Neuronal stem cell (in vitro differentiated cells): ENCODE measurements at places on chromosomes 5 and 9.
A peak's percentile ranks its signal among the peaks of the same experiment; 100 is the strongest.

GRCh38 chr9:72858089-72858912, 94.6 kb downstream of the ALDH1A1 start:
- no peak for DNase-seq

- no peak for DNase-seq
Measured at GRCh38 chr9:137077010-137077747, at the start of gene UAP1L1. Gene UAP1L1, plus strand, starts transcription at chr9:137077517. Its CDS starts 16 bp downstream, at chr9:137077533.

GRCh38 chr5:122415030-122415800, 103.2 kb downstream of the SNCAIP start:
- peak; percentile 53 for DNase-seq

GRCh38 chr5:175809531-175810121, 61.8 kb upstream of the CPLX2 start:
- no peak for DNase-seq

GRCh38 chr5:110049816-110050215, 360.1 kb downstream of the MAN2A1 start:
- no peak for DNase-seq

DNA sequence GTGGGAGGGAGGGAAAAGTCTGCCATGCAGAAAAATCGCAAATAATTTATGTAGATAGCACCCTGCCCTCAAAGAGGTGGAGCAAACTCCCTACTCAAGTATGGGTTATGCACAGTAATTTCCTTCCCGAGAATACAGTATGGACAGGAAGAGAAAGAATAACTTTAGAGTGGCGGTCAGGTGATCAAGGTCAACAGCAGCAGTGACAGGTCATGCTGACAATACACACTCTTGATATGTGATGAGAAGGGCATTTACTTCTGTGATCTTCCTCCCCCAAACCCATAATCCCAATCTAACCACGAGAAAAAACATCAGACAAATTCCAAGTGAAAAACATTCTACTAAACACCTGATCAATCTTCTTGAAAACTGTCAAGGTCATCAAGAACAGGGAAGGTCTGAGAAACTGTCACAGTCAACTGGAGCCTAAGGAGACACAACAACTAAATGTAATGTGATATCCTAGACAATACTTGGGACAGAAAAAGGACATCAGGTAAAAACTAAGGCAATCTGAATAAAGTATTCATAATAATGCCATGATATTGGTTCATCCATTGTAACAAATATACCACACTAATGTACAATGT, 11.7 kb downstream of the BICD2 start:
- DNase-seq: no peak

GRCh38 chr5:90921418-90921973, 362.9 kb downstream of the ADGRV1 start:
- DNase-seq: no peak

DNA sequence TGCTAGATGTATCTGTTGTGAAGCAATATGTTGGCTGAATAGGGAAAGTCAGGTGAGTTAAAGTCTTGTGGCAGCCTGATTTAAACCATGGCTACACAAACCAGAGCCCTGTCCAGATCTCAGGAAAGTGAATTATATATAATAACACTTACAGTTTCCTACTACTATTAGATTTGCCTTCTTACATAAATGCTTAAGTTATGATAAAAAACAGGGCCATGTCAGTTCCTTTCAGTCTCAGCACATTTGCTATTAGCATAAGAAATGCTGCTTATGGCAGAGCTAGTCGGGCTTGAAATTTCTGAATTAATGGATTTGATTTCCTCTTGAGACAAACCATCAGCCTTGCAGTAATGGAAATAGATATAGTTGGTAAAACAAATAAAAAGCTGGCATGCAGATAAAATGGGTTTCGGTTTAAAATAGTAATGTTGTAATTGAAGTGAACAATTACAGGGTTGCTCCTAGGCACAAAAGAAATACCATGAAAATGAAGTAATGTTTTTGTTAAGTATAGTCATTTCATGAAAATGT, 664.2 kb upstream of the ZNF608 start:
- DNase-seq: no peak

- DNase-seq: no peak
Measured at GRCh38 chr5:88396751-88397281, 128.2 kb upstream of the TMEM161B start.

GRCh38 chr5:38556599-38557307, at the start of gene LIFR:
Gene LIFR, minus strand, starts transcription at chr5:38556646. Its CDS starts 25,999 bp downstream, at chr5:38530647.
- DNase-seq: peak; percentile 85

DNA sequence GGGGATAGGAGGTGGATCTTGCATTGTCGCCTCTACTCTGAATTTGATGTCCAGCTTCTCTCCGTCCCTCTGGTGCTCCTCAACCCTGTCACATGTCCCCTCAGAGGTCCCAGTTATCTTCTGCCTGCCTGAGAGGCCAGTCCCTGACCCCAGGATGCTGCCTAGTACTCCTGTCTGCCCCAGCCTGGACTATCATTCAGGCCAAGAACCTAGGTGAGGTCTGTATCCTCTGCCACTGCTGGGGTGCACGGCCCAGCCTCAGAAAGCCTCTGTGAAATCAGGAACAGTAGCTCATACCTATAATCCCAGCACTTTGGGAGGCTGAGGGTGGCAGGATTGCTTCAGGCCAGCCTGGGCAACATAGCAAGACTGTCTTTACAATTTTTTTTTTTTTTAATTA, 8.6 kb downstream of the SPINK4 start:
- no peak for DNase-seq

GRCh38 chr9:87714819-87715218, 11.1 kb upstream of the CTSL start:
- DNase-seq: no peak

DNA sequence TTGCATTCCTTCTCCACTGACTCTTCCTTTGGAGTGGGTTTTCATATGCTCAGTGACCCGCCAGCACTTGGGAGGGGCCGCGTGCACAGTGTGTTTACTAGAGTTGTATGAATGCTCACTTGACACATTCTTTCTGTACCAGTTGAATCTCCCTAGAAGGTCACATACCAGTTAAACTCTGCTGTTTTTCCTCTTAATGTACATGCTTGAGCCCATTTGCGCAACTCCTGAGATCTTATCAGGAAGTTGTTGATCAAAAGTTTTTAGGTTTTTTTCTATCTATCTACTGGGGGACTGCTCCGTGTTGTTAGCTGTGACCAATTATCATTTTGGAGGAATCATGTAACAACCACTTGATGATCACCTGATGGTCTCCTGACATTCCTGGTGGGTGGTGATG, 392.7 kb downstream of the CDH9 start:
- no peak for DNase-seq

- DNase-seq: no peak
Measured at GRCh38 chr5:152813526-152813925, 408.4 kb upstream of the NMUR2 start.

DNA sequence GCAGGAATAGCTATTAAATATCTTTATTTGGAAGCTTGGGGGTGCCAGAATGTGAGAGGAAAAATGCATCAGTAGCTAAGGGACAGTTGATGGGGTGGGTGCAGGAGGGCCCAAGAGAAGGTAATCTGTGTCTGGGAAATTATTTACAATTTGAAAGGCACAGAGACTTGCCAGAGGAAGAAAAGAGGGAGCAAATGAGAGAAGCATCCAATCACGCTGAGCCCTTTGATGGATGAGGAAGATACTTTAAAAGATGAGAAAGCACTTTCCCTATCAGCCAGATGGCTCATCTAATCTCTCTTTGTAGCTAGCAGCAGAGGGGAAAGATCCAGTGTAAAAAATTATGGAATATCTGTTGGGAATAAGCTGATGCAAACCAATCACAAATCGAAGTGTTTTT, 57.0 kb upstream of the ABCA1 start:
- DNase-seq: no peak

GRCh38 chr9:81844131-81844567, 84.1 kb upstream of the SPATA31D4 start:
- no peak for DNase-seq

- DNase-seq: no peak
Measured at GRCh38 chr5:54090495-54091120, 219.8 kb downstream of the ARL15 start.

DNA sequence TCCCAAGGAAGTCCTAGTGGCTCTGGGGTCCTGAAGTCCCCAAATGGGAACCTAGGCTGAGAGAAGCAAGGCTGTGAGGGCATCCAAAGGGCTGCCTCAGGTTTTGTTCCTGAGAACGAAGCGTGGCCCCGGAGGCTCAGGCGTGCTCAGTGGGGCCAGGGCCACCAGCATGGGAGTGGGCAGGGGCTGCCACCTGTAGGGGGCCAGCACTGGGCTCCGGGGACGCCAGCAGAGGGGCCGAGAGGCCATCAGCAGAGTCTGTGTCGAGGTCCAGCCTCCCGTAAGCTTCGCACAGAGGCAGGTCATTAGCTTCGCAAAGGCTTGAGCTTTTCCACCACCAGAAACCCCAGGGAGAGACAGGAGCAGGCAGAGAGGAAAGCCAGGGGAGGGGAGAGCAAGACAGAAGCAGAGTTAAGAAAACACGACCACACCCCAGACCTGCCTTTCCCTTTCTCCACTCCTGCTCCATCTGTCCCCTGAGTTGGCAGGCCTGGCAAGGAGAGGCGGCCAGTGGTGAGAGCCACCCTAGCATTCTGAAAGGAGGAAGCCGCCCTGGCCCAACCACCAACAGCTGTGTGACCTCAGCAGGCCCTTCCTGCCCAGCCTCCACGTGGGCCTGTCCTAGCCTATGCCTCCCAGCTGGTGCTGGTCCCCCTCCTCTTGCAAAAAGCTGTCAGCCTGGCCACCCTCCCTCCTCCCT, 5.5 kb upstream of the SURF6 start:
- no peak for DNase-seq

- no peak for DNase-seq
Measured at GRCh38 chr5:980966-981365, 27.6 kb upstream of the NKD2 start.

DNA sequence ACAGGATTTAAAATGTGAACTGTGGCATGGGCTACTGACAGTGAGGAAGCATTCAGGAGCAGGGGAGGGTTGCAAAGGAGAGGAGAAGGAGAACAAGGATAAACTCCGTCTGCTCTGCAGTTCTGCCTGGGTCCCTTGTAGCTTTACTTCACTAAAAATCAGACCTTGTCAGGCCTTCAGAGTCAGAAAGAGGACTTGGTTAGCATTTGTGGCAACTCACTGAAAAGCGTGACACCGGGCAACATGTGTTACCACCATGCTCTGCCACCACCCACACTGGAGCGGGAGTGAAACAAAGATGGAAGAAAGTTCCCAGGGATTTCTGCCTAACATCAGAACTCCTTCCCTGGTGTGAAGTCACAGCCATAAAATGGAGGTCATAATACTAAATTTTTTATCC, 19.3 kb downstream of the FYB1 start:
- no peak for DNase-seq

GRCh38 chr9:99021512-99021911, 77.8 kb downstream of the COL15A1 start:
- DNase-seq: no peak

DNA sequence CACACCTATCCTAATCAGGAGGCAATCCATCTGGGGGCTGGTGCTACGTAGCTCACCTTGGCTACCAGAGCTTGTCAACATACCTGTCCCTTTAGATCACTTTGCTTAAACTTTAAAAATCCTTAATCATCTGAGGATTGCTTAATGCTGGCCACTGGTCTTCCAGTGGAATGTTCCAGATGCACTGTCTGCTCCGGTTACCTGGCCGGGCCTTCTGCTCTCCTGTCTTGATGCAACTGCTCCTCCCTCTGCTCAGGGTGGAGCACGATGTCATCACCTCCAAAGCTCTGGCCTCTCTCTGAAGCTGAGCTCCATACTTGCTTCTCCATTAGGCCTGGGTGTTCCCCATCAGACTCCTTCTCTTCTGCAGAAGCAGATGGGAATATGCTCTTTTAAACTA, 106.5 kb upstream of the OTULINL start:
- DNase-seq: no peak

GRCh38 chr9:128102861-128103588, 24.5 kb downstream of the PTGES2 start:
- no peak for DNase-seq

GRCh38 chr9:86285261-86285660, 2.9 kb upstream of the ISCA1 start:
- DNase-seq: no peak

DNA sequence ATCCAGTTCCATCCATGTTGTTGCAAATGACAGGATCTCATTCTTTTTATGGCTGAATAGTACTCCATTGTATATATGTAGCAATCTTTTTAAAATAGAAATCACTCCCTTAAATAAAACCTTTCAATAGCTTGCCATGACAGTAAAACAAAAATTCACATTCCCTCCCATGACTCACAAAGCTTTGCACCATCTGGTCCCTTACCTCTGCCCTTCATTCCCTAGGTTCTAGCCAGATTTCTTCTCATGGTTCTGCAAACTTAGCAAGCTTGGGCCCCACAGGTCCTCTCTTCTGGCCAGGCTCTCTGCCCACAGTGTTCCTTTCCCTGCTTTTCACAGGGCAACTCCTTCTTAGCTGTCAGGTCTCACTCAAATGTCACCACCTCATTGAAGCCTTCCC, 4.3 kb upstream of the SPOCK1 start:
- no peak for DNase-seq

GRCh38 chr5:172492097-172492840, 37.9 kb upstream of the SH3PXD2B start:
- DNase-seq: no peak

DNA sequence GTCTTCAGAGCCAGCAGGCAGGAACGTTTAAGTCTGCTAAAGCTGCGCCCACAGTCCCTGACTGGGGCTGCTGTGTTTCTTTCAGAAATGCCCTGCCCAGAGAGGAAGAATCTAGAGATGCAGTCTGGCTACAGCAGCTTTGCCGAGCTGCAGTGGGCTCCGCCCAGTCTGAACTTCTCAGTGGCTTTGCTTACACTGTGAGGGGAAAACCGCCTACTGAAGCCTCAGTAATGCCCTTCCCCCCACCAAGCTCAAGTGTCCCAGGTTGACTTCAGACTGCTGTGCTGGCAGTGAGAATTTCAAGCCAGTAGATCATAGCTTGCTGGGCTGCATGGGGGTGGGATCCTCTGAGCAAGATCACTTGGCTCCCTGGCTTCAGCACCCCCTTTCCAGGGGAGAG, 78.4 kb downstream of the SREK1 start:
- DNase-seq: no peak

DNA sequence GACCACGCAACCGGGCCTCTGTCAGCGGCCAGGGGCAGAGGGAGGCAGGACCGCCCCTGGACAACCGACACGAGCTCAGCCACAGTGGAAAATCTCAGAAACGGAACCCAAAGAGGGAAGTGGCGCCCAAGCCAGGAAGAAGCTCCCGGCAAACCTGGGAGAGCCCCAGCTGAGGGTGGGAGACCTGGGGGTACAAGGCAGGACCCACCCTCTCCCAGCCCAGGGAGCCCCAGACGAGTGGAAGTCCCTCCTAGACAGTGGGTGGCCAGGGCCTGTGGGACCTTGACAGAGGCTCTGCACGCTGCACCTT, 3.0 kb downstream of the SLC12A7 start:
- no peak for DNase-seq

GRCh38 chr5:172207511-172207910, 13.5 kb downstream of the EFCAB9 start:
- no peak for DNase-seq

- no peak for DNase-seq
Measured at GRCh38 chr9:108634672-108635462, 220.9 kb downstream of the ACTL7B start.
